ENCODE measurements at places on chromosomes 12 and 14.

- no peak for DNase-seq
These were observed 159.4 kb downstream of the PRKCH start for GRCh38 chr14:61480704-61481285.

DNA sequence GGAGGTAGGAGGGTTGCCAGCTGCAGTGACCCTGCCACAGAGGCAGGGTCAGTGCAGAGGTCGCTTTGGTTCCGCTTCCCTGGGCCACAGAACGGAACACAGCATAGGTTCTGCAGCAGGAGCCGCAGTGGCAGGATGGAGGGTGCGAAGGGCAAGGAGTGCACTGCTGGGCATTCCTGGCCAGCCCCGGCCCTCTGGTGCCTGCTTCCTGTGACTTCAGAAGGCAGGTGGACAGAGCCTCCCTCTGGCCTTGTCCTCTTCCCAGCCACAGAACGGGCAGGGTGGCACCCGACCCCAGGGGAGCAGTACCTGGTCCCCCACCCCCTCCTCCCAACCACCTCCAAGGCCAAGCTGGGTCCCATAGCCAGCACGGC, 37.7 kb downstream of the SLC8B1 start:
- DNase-seq = no peak

DNA sequence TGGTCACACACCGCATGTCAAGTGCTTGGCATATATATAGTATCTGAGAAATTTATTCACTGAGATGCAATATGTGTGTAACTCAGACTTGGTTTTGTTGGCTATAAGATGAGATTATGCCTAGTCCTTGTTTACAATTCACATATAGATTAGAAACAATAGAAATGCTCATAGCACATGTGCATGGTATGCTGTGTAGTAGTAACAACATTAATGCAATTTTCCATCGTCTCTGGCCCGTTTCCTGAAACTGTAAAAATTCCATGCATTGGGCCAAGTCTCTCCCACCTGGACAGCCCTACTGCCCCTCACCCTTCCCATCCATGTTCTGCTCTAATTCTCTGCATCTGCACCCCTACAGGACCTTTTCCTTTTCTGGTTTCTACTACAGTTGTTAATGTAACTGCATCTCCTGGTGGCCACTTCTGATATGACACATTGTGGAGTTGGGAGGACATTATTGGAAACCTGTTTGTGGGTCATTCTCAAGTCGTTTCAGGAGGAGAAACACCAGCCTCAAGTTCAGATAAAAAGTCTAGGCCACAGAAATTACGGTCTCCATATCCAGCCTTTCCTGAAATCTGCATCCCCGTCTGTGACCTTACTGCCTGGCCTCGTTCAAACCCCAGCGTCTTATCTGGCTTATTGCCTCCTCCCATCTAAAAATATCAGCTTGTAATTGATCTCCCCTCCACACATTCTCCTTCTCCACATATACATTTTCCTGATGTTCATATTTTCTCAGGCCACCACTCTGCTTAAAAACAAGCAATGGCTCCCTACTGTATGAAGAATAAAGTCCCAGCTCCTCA, 37.5 kb downstream of the EMP1 start:
- peak; percentile 70 for DNase-seq

DNA sequence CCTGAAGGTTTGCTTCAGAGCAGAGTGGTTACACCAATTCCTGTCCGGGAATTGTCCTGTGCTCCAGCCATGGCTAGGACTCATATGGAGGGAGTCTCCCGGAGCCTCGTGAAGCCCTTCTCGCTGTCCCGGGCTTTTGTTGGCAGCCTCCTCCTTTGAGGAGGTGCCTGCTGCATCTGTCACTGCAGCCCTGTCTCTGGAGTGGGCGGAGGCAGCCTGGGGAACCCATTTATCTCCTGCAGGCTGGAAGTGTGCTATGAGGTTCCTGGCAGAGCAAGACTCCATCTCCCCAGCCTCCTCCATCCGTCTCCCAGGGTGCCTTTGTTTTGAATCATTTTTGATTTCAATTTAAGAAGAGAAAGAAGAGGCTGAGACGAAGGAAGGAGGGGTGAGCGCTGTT, 355.3 kb downstream of the GLT1D1 start:
- DNase-seq = no peak

DNA sequence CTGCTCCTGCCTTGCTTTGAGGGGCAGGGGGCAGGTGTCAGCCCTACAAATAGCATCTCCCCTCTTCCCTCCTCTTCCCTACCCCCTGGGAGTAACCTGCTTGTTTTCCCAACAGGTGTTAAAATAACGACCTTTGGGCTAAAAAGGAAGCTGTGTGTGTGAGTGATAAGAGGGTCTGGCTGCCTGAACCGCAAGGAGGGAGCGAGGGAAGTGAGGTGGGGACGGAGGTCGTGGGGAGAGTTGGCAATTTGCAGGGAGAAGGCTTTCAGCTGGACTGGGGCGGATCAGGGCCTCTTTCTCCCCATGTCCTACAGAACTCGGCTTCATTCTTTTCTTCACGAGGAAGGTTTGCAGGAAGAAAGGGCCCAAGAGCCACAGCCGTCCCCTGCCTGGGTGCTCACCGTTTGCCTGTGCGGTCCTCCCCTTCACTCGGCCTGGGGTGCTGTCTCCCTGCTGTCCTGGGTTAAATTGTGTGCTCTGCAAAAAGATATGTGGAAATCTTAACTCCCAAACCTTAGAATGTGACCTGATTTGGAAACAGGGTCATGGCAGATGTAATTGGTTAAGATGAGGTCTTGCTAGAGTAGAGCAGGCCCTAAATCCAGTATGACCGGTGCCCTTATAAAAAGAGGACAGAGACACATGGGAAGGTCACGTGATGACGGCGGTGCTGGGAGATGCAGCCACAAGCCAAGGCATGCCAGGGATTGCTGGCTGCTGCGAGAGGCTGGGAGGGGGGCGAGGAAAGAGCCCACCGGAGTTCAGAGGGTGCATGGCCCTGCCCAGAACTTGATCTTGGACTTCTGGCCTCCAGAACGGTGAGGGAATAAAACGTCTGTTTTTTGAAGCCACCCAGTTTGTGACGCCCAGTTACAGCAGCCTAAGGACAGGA, 38.7 kb upstream of the NCOR2 start:
- no peak for DNase-seq

GRCh38 chr14:21350539-21350938, 33.3 kb downstream of the SUPT16H start:
- DNase-seq = no peak

- no peak for DNase-seq
These were observed 306.6 kb downstream of the DAD1 start for GRCh38 chr14:22282417-22282816.

DNA sequence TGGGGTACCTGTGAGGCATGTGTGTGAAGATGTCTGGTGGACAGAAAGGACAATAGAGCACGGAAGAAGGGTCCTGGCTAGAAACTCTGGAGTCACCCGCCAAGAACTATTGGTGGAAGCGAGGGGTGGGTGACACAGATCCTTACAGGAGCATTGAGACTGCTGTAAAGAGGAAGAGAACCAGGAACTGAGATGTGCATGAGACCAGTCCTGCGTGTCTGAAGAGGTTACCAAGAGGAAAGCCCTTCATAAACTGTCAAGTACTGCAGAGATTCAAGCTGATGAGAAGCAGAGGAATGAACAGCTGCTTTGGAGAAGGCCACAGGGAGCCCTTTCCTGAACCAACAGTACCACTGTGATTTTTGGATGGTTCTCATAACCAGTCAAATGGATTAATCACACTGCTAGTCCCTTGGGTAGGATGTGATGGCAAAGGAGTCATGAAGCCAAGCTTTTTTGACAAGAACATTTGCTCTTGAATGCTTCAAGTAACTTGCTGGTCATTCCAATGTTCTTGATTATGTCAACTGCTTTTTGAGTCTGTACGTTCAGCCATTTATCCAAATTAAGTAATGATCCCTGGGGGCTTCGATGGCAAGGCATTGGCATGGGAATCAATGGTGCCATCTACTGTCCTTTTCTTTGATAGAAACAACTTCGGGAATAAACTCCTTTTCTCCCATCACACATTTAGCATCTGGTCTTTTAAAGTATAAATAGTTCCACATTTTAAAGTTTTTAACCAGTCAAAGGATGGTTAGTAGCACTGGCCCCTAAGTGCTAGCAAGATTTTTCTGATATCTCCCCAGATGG, 42.9 kb downstream of the GPR135 start:
- no peak for DNase-seq

- DNase-seq = no peak
These were observed 11.1 kb downstream of the DAAM1 start for GRCh38 chr14:59199614-59200013.

- no peak for DNase-seq
These were observed 285.0 kb upstream of the RGS6 start for GRCh38 chr14:71647086-71647784.

- DNase-seq = no peak
These were observed 161.7 kb upstream of the RMST start for GRCh38 chr12:97300891-97301290.

GRCh38 chr14:64074961-64075612, 219.1 kb downstream of the ESR2 start:
- peak; percentile 24 for DNase-seq

DNA sequence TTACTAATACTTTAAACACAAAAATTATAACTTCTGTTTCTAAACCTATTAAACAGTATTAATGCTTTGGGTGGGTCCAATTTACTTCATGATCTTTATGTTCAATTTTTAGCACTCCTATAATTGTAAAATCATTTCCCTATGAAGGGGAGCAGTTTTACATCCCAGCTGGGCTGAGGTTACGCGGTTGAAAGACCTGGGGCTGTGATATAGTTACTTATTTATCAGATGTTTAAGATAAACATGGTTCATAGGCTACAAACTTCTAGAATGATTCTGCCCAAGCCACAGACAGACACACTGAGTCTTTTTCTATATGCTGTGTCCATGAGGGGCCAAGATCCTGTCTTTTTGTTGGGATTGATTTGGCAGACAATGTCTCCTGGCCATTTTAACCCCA, 44.4 kb downstream of the DYRK2 start:
- DNase-seq = no peak

- DNase-seq = no peak
These were observed 182.7 kb upstream of the C14orf180 start for GRCh38 chr14:104396682-104397470.

DNA sequence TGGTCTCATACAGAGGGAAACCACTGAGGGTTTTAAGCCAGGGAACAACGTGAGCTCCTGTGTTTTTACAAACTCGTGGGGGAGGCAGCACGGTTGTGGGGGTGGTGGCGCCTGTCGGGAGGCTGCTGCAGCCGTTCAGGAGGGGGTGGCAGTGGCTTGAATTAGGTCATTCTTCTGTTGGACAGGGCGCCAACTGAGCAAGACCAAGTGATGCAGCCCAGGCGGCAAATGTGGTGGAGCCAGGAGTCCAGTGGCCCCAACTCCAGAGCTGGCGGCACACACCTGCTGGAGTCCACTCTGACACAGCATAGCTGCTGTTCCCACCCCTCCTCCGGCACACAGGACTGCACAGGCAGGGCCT, 27.8 kb downstream of the FBRSL1 start:
- DNase-seq = no peak

GRCh38 chr12:116954710-116955381, 44.1 kb downstream of the FBXW8 start:
- no peak for DNase-seq

- DNase-seq = no peak
These were observed 24.2 kb downstream of the TRHDE start for GRCh38 chr12:72296389-72296788.

DNA sequence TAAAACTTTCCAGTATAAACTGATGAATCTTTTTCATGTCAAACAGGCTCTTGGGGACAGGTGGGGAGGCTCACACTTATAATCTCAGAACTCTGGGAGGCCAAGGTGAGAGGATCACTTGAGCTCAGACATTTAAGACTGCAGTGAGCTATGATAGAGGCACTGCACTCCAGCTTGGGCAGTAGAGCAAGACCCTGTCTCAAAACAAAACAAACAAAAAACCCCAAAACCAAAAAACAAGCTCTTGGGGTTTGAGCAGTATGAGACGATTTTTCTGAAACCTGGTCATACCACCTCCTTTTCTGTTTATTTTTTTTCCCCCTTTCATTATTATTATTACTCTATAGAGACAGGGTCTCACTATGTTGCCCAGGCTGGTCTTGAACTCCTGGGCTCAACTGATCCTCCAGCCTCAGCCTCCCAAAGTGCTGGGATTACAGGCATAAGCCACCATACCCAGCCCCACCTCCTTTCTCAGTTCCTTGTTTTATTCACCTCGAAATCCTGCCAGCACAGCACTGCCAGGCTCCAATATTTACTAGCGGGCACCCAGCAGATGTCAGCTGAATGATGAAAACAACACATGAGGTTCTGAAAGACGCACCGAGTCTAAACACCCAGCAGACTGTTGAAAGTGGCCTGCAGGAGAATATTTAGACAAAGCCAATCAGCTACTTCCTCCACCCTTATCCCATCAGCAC, 19.5 kb upstream of the CDK17 start:
- DNase-seq = no peak

GRCh38 chr12:42608196-42608825, 18.8 kb upstream of the PRICKLE1 start:
- no peak for DNase-seq

DNA sequence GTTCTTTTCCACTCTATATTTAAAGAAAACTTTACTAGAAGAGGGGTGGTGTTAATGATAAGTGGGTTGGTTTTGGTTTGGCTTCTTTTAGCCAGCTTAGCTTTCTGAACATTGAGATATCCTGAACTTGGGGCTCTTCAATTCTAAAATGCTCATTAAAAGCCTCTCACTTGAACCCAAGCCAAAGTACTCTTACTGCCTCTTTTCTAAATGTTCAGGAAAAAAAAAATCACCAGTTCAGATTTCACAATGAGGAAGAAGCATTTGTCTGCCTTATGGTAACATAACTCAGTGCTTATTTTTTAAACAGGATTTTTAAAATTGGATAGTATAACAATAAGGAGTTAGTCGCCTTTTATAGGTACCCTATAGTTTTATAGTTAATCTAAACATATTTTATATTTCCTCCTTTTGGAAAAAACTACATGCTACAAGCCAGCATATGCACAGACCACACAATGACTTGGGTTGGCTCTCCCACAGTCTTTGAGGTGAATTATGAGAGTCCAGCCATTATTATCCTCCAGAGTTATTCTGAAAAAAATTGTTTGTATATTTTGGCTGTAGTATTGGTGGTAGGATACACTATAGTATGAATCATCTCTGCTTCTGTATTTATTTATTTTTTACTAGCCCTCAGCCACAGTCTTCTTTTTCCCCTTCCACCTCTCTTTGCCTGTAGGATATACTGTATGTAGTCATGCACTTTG, 195.5 kb upstream of the TMPO start:
- no peak for DNase-seq

GRCh38 chr12:80862531-80862930, 75.2 kb downstream of the LIN7A start:
- DNase-seq = no peak

DNA sequence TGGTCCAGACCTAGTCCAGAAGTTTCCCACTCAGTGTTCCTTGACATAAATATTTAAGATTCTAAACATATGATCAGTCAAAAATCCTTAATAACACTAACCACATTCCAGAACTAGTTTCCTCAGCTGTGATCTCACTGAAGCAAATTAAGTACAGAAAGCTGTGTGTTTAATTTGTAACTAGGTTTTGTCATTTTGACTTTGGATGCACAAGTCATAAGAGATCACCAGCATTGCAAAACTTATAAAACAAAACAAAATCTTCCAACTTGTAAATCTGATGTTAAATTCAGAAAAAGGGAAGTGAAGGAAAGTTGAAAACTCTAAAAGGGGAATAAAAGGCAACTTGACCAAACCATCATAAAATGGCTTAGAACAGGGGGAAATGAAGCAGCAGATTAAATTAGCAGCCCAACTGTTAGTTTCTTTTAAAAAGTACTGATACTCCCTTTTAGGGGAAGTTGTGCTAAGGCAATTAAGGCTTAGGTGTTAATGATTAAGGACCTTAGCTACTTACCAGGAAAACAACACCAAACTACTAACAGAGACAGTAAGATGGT, 56.6 kb downstream of the SH2B3 start:
- DNase-seq = peak; percentile 66

All from GM03348 (cell line).